ENCODE measurements at places on chromosomes 16 and 17. TPM values are rescaled to one million over a fixed set of nuclear protein-coding genes. Genes with fewer than 3 reads are reported as not detected.

The C17orf78 gene
- not detected for total RNA-seq

DNA sequence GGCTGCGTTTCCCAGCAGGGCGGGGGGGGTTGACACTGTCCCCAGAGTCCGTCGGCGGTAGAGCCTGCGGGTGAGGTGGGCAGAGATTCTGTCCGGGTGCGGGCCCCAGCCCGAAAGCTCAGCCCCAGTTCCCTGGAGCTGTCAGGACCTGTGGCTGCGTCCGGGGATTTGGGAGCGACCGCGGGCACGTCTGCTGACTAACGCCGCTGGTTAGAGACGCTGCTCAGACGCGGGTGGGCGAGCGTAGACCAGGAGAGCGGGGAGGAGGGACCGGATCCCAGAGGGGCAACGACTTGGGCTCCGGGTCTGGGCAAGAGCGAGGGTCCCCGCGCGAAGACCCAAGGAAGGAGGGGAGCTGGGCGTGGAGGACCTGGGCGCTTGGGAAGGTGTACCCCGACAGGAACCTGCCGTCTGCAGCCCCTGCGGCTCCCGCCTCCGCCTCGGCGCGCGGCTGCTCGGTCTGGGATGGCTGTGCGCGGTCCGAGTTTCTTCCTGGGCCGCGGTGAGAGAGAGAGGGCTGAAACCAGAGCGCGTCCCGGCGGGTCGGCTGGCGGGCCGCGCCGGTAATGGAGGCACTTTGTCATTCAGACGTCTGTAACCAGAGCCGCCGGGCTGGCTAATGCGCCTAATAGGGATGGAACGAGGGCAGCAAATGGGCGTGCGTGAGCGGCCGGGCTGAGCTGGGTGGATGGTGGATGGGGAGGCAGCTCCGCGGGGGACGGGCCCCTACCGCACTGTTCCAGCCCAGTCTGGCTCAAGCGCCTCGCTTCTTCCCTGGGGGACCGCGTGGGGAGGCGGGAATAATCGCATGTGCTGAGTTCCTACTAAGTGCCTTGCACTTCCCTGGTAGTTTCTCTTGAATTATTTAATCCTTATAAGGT is 2.3 kb downstream of the NGFR start:
- no peak overlapping the region for H3K27ac ChIP-seq
- no peaks in the 10 kb centered on the region for H3K36me3 ChIP-seq
- no peak overlapping the region for H3K4me3 ChIP-seq

GRCh38 chr17:50948711-50949110 is 82.6 kb upstream of the TOB1 start:
- DNase-seq = no peak
- H3K36me3 ChIP-seq = no peaks in the 10 kb centered on the region
- H3K27me3 ChIP-seq = no peaks in the 10 kb centered on the region
- no peak overlapping the region for H3K27ac ChIP-seq
- peaks cover 28% of the 10 kb centered on the region for H3K4me1 ChIP-seq

DNA sequence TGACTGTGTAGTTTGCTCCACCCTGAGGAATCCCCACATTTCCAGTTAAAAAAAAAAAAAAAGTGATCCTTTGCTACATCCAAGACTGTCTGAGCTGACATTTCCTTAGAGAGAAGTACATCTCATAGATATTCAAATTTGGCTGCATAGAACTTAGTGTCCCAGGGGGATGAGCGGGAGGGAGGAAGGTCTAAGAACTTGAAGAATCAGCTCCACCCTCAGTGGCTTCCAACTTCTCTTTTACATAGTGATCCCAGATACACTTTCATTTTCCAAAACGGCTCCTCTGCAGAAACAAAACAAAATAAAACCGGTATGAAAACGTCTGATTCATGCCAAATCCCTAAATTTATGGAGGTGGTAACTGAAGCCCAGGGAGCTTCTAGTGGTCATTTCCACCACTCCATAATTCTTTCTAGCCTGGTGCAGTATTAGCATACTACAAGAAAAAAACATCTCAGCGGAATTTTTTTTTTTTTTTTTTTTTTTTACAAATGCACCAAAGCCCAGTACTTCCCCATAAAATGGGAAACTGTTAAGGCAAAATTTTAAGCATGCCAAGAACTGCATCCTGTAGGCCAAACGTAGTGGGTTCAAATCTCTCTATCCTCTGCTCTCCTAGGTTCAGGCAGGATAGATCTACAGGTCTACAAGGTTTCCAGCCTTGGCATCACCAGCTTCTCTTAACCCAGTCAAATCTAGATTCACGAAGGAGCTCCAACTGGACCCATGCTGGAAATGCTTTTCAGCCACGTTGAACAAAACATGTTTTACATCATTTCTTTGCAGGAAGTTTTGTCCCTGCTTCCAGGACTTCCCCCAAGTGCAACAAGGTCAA is 29.3 kb downstream of the MAF start:
- H3K27me3 ChIP-seq = no peaks in the 10 kb centered on the region
- no peaks in the 10 kb centered on the region for H3K4me1 ChIP-seq

DNA sequence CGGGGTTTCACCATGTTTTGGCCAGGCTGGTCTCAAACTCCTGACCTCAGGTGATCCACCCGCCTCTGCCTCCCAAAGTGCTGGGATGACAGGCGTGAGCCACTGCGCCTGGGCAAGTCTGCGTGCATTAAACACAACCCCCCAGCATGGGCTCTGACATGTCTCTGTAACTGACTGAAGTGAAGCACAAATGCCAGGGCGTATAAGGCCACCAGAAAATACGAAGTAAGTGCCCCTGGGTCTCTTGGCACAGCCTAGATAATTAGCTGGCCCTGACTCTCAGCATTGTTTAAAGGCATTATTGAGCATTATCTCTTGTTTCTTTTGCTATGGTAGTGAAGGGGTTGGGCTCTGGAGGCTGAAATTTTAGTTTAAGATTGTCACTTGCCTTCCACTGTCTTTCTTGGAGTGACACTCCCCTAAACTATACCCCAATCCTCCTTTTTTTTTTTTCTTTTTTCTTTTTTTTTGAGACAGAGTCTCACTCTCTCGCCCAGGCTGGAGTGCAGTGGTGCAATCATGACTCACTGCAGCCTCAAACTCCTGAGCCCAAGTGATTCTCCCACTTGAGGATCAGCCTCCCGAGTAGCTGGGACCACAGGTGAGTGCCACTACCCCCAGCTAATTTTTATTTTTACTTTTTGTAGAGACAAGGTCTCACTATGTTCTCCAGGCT is 8.2 kb upstream of the SEC14L1 start:
- H3K4me1 ChIP-seq = peaks cover 16% of the 10 kb centered on the region
- no peaks in the 10 kb centered on the region for H3K36me3 ChIP-seq
- H3K27ac ChIP-seq = no peak overlapping the region
- no peaks in the 10 kb centered on the region for H3K27me3 ChIP-seq
- DNase-seq = no peak
- H3K4me3 ChIP-seq = no peak overlapping the region

The FOXF1 gene
- total RNA-seq = 2.7 TPM

GRCh38 chr17:46989637-46990431 is 10.8 kb upstream of the RPRML start:
- DNase-seq = no peak
- H3K4me1 ChIP-seq = no peaks in the 10 kb centered on the region
- H3K4me3 ChIP-seq = no peak overlapping the region
- H3K27ac ChIP-seq = no peak overlapping the region
- no peaks in the 10 kb centered on the region for H3K36me3 ChIP-seq
- H3K27me3 ChIP-seq = peaks cover 24% of the 10 kb centered on the region

GRCh38 chr17:40516581-40517285 is 15.3 kb upstream of the TNS4 start:
- DNase-seq = no peak
- H3K4me3 ChIP-seq = no peak overlapping the region
- no peaks in the 10 kb centered on the region for H3K27me3 ChIP-seq
- H3K27ac ChIP-seq = peak overlapping the region; percentile 3
- H3K4me1 ChIP-seq = peaks cover 31% of the 10 kb centered on the region

DNA sequence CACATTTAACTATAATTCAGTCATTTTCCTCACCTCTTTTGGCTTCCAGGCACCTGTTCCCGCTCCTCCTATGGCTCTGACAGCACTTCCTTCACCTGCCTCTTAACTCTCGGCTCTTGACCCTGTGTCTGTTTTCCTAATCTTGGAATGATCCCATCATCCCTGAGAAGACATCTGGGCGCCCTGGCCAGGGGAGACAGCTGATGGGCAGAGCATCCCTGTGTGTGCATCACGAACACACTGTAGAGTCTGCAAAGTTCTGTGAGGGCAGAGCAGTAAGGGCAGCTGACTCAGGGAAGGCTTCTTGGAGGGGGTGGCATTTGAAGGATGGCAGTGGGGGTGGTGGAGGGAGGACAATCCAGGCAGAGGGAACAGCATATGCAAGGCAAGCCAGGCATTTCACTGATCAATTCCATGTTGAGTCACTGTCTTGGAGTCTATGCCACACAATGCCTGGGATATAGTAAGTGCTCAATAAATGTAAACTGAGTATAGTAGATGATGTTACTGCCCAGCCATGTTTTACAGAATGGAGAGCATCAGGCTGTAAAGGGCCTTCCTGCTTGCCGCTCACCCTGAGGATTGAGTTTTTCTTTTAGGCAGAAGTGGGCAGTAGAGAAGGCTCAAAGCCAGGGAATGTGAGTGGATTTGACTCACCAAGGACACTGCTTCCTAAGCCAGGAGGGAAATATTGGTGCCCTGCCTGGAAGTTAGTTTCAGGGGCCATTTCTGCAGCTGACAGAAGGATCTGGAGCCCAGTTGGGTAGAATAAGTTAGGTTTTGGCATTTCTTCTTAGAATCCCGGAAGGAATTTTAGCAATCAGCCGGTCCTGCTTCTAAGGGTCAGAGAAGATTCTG is 5.8 kb upstream of the RAB11FIP4 start:
- H3K27ac ChIP-seq = no peak overlapping the region
- no peak overlapping the region for H3K4me3 ChIP-seq
- peaks cover 3% of the 10 kb centered on the region for H3K36me3 ChIP-seq
- DNase-seq = peak; percentile 29

Data from IMR-90 (cell line).